ENCODE measurements at places on chromosomes 11 and 22. TPM values are rescaled to one million over a fixed set of nuclear protein-coding genes. Genes with fewer than 3 reads are reported as not detected.

IGLL1 gene
- not detected for total RNA-seq

FGF19 gene
- total RNA-seq, result not detected

IRF7 gene
- 11.5 TPM for total RNA-seq

TTC36 gene
- total RNA-seq, result 1.1 TPM

TXNRD2 gene
- 21.5 TPM for total RNA-seq

DNA sequence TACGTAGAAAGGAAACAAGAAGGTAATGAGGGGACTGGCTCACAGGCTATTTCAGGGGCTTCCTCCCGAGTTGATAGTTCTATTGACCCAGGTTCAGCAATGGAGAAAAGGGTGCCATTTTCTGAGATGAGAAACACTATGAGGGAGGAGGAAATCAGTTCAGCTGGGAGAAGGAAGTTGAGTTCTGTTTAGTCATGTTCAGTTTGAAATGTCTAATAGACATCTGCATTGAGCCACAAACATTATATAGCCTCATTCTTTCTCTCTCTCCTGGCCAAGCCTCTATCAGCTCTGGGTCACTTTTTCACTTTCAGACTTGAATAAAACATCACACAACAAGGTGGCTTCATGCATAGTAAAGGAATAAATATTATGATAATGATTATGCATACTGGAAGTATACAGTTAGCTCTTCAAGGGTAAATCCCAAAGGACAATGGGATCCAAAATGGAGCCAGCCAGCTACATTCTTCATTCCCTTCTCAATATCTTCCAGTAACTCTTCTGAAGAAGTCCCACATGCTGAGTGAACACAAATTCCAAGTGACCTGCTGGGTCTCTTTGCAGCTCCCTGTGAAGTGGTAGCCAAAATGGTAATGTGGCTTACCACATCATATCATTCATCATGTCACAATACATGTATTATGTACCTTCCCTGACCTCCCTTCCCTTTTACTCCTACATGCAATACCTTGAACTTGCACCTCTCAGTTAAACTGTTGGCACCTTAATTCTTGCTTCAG is 80.9 kb upstream of the CD44 start:
- H3K27ac ChIP-seq, result no peak overlapping the region
- H3K4me3 ChIP-seq, result no peak overlapping the region
- H3K36me3 ChIP-seq, result no peaks in the 10 kb centered on the region
- H3K27me3 ChIP-seq, result no peaks in the 10 kb centered on the region
- H3K4me1 ChIP-seq, result no peaks in the 10 kb centered on the region

GRCh38 chr22:50105208-50106100 is 15.6 kb downstream of the MOV10L1 start:
- no peak overlapping the region for H3K4me3 ChIP-seq
- peaks cover 5% of the 10 kb centered on the region for H3K27me3 ChIP-seq
- H3K4me1 ChIP-seq, result no peaks in the 10 kb centered on the region
- DNase-seq, result no peak
- no peaks in the 10 kb centered on the region for H3K36me3 ChIP-seq
- H3K27ac ChIP-seq, result no peak overlapping the region

- no peaks in the 10 kb centered on the region for H3K36me3 ChIP-seq
- H3K27ac ChIP-seq, result no peak overlapping the region
- peaks cover 42% of the 10 kb centered on the region for H3K4me1 ChIP-seq
Observed at GRCh38 chr11:7974668-7975067, 9.4 kb upstream of the NLRP10 start.

DNA sequence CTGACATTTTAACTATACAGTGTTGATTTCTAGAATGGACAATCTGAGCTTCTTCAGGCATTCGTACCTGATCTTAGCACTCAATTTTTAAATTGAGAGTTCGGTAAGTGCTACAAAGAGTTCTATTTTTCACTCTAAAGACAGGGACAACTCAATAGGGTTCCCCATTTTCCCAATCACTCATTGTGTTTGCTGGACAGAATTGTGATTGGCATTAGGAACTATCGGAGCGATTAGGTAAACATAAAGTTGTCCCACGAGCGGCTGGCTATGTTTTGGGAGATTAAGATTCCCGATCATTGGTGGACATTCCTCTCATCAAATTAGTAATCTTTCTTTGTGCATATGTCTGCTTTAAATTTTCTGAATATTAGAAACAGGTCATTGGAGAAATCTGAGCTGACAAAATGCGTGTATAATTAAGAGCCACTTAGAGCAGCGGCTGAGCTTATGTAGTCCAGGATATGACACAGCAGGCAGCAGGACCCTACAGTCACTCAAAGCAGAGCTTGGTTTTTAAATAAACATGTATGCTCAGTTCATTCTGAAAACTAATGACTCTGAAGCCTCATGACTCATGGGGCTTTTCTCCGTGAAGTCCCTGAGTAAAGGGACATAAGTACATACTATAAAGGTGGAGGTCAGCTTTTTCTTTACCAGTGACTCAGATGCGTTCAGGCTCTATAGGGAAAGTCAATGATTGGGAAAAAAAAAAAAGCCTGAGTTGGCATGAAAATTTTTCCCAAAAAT is 109.4 kb downstream of the GRIA4 start:
- DNase-seq, result no peak
- H3K27ac ChIP-seq, result no peak overlapping the region
- no peaks in the 10 kb centered on the region for H3K27me3 ChIP-seq
- H3K4me1 ChIP-seq, result no peaks in the 10 kb centered on the region
- H3K4me3 ChIP-seq, result no peak overlapping the region

DNA sequence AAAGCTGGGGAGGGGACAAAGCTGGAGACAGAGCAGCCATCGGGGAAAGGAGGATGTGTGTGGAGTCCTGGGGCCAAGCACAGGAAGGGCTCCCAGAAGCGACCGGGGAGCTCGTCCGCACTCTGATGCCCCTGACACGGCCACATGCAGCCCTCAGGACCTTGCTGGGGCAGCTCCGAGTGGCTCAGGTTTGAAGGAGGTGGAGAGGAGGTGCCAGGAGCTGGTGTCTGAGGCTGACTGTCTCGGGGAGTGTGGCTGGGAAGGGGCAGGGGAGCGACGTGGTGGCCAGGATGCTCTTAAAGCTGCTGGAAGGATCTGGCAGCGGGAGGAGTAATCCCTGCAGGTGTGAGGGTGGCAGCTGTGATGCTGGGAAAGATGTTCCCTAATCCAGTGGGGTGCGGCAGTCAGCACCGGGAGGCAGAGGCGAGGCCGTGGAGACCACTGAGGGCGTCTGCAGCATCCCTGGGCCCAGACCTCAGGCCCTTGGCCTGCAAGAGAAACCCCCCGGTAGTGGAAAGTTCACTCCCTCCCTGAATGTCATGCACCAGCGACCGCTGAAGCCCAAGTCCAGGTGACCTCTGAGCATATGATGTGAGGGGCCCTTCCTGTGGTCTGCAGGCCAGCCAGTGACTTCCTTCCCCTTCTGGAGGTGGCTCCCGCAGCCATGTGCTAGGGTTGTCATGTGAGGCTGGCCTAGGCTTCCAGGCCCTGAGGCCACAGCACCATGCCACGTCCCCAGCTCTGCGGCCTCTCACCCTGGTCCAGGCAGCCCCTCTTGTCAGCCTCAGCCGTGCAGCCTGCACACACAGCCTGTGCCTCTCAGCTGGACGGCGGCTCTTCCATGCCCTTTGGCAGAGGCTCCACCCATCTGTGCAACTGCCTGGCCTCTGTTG is 17.2 kb upstream of the CTSD start:
- H3K4me3 ChIP-seq, result no peak overlapping the region
- H3K27me3 ChIP-seq, result no peaks in the 10 kb centered on the region
- peak; percentile 56 for DNase-seq
- H3K4me1 ChIP-seq, result no peaks in the 10 kb centered on the region

DNA sequence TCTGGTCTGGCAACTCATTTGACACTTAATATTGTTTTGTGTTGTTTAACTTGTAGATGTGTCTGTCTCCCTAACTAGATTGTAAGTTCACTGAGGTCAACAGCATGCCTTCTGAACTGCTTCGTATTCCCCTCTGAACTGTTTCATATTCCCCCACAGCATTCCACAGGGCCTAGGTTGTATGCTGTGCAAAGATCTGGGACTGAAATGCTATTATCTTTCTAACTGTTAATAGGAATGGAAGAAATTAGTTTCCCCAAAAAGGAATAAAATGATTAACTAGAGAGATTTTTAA is 38.2 kb downstream of the ZNRF3 start:
- H3K4me1 ChIP-seq, result no peaks in the 10 kb centered on the region
- no peak overlapping the region for H3K4me3 ChIP-seq
- H3K27ac ChIP-seq, result no peak overlapping the region
- no peaks in the 10 kb centered on the region for H3K27me3 ChIP-seq
- DNase-seq, result no peak

DNA sequence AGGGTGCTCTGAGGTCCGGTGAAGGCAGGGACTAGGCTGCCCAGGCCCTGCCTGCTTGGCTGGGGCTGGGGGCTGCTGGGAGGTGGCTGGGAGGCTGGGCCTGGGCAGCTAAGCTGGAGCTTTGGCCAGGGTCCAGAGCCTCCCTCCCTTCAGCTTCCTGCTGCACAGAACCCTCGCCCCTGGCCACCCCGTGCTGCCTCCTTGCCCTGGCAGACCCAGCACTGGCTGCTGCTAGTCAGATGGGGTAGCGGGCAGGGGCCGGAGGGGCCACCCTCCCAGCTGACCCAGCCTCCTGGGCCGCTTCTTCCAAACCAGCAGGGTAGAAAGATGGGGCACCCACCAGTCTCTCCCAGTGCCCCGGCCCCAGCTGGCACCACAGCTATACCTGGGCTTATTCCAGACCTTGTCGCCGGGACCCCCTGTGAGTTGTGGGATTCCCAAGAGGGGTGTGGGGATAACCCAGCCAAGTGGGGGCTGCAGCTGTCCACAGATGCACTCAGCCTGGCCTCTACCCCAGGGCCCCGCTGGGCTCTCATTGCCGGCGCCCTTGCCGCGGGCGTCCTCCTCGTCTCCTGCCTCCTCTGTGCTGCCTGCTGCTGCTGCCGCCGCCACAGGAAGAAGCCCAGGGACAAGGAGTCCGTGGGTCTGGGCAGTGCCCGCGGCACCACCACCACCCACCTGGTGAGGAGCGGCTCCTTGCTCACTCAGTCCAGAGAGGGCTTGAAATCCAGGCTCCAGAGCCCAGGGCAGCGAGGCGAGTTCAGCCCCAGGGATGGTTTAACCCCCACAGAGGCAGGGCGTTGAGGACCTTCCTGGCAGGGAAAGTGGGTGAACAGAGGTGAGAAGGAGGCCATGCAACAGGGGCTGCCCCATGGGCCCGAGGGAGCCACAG is at the start of gene SYT8:
Gene SYT8, plus strand, starts transcription at position 212 of the 892 bp plus-strand sequence. Its CDS starts 116 bp downstream, at position 328.
- H3K4me1 ChIP-seq, result peaks cover 6% of the 10 kb centered on the region
- H3K36me3 ChIP-seq, result no peaks in the 10 kb centered on the region
- DNase-seq, result peak; percentile 83
- H3K27ac ChIP-seq, result no peak within 1 kb of the TSS
- no peaks in the 10 kb centered on the region for H3K27me3 ChIP-seq

DNA sequence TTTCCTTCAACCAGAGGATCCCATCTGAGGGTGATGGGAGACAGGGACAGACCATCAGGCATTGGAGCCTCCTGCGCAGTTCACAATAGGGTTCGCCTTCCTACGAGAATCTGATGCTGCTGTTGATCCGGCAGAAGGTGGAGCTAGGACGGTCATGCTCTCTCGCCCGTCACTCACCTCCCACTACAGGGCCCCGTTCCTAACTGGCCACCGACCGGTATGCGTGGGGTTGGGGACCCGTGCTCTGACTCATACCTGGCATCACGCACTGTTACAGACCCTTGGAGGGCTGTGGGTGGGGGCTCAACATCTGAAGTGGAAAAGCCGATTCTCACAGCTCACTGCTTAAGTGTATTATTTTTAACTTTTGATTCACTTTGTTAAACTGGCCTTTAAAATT is 402.3 kb downstream of the BRD1 start:
- H3K27ac ChIP-seq, result no peak overlapping the region
- no peak overlapping the region for H3K4me3 ChIP-seq
- no peaks in the 10 kb centered on the region for H3K36me3 ChIP-seq
- H3K4me1 ChIP-seq, result no peaks in the 10 kb centered on the region

DNA sequence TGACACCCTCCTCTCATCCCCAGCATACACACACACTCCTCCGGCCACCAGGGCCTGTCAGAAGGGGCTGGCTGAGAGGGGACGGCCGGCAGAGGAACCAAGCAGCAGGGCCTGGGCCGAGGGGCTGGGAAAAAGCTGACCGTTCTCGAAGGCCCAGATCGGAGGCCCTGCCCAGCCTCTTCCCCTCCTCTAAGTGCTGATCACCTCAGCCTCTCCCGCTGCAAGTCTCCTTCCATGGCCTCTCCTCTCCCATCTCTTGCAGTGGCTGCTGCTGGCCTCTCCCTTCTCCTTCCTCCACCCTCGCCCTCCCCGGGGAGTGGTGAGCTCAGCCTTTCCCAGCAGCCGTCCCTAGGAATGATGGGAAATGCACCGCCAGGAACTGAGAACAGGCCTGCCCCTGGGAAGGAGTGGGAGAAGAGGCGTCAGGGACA is 39.6 kb downstream of the ARRB1 start:
- peaks cover 23% of the 10 kb centered on the region for H3K4me1 ChIP-seq
- peak overlapping the region; percentile 87 for H3K27ac ChIP-seq
- no peaks in the 10 kb centered on the region for H3K27me3 ChIP-seq

DNA sequence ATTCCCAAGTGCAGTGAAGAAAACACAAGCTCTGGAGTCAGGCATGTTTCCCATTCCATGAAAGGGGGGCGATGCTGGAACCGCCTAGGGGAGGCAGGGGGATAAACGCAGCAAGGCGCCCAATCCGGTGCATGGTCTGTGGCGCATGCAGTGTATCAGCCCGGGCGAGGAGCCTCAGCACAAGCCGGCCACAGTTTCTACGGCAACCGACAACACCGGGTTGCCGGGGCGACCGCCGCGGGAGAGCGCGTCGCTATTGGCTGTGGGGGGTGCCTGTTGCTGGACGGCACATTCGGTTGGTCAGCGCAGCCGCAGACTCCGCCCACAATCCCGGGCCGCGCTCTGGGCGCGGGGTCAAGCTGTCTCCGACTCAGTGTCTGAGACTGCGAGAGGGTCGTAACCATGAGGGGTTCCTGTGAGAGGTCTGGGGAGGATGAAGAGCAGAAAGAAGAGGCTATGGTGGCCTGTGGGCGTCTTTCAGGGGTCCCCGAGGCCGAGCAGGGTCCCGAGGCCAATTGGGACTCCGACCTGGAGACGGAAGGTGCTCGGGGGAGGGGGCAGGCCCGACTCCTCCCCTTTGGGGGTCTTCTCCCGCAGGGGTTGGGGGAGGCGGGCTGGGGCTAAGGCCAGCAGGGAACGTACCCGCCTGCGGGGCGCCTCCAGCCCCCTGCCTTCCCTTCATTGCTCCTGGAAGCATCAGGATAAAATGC is at the start of gene LRRC74B:
Gene LRRC74B, plus strand, starts transcription at position 362 of the 710 bp plus-strand sequence. Its CDS starts 41 bp downstream, at position 403.
- peak within 1 kb of the TSS; percentile 95 for H3K27ac ChIP-seq
- H3K4me3 ChIP-seq, result peak within 1 kb of the TSS; percentile 79
- H3K4me1 ChIP-seq, result peaks cover 44% of the 10 kb centered on the region
- no peaks in the 10 kb centered on the region for H3K27me3 ChIP-seq

GRCh38 chr11:75784085-75784478 is 15.5 kb downstream of the DGAT2 start:
- no peaks in the 10 kb centered on the region for H3K27me3 ChIP-seq
- H3K4me1 ChIP-seq, result peaks cover 3% of the 10 kb centered on the region
- no peaks in the 10 kb centered on the region for H3K36me3 ChIP-seq
- DNase-seq, result peak; percentile 23
- H3K27ac ChIP-seq, result no peak overlapping the region
- H3K4me3 ChIP-seq, result no peak overlapping the region

GRCh38 chr11:121929581-121929980 is 186.4 kb downstream of the BLID start:
- peak overlapping the region; percentile 72 for H3K4me3 ChIP-seq
- no peak overlapping the region for H3K27ac ChIP-seq
- H3K36me3 ChIP-seq, result no peaks in the 10 kb centered on the region
- peak; percentile 72 for DNase-seq
- H3K4me1 ChIP-seq, result peaks cover 22% of the 10 kb centered on the region

GRCh38 chr11:57777969-57778317 is 16.3 kb downstream of the CTNND1 start:
- no peaks in the 10 kb centered on the region for H3K27me3 ChIP-seq
- H3K4me1 ChIP-seq, result peaks cover 52% of the 10 kb centered on the region
- no peak for DNase-seq

GRCh38 chr11:67416416-67417335 is 1.2 kb downstream of the CARNS1 start:
- H3K27me3 ChIP-seq, result peaks cover 23% of the 10 kb centered on the region
- no peaks in the 10 kb centered on the region for H3K36me3 ChIP-seq
- peaks cover 3% of the 10 kb centered on the region for H3K4me1 ChIP-seq
- H3K27ac ChIP-seq, result no peak overlapping the region
- no peak for DNase-seq
